NCI-H82 (cell line): ENCODE measurements at places on chromosomes 16 and 17.

GRCh38 chr17:60065136-60065535 lies 13.6 kb downstream of the HEATR6 start:
- no peak for DNase-seq

- no peak for DNase-seq
These were observed 3.9 kb upstream of the KCNJ18 start for GRCh38 chr17:21688293-21688949.

DNA sequence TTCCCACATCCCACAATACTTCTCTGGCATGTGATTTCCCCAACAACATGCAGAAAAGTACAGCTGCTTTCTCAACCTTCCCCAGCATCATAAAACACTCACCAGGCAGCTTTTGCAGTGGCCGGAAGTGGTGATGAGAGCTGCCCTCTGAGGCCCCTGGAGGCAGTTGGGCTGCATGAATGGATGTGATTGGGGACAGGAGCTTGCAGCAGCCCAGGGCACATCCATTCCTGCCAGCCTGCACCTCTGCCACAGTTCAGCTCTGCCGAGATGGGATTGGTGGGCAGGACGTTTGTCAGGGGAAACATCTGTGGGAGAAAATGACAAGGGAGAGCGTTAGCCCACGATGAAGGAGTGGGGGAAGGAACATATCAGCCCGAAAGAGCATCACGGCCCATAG lies 19.8 kb downstream of the NUBP1 start:
- DNase-seq = no peak

DNA sequence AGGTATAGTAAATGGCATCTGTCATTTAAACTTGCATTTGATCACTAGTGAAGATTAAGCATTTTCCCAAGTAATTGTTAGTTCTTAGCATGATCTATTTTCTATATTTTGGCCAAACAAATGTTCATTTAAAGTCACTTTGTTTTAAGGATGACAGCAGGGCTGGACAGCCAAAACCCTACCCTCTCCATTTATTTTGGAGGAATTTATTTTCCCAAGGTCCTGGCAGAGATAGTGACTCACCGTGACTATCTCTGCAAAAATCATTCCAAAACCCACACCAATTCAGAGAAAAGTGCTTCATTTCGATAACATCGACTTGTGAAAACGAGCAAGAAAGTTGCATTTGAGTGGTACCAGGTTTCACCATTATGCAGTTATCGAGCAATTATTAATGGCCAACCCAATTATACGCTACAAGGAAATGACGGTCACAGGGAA lies 665 bp upstream of the AKAP1 start:
- DNase-seq = no peak

- DNase-seq = no peak
These were observed 237.6 kb downstream of the SOX9 start for GRCh38 chr17:72358465-72358864.

DNA sequence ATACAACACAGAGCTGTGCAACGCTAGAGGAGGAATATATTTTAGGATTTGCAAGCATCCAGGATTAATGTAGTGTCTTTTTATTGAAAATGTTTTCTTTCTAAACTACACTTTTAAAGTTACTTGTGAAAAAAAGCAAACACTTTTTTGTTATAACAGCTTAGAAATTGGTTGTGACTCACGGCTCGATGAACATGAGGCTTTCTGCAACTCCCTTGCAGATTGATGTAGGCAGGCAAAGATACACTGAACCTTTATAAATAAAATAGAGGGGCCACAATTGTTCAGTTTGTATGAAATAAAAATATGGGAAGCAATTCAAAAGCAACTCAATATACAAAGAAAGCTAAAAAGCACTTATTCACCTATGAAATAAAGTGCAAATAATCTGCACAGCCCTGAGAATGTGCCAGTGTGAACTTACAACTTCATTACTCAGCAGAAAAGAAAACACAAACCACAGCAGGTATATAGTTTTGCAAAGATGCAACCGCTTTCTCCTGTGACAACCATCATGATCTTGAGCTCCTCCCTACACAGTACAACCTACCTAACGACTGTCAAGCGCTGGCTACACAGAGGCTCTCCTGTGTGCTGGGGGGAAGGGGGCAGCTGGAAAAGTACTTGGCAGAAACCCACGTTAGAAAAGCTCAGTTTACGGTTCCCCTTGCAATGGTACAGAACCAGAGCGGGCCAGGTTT lies 948 bp downstream of the LUC7L start:
- DNase-seq = peak; percentile 47

DNA sequence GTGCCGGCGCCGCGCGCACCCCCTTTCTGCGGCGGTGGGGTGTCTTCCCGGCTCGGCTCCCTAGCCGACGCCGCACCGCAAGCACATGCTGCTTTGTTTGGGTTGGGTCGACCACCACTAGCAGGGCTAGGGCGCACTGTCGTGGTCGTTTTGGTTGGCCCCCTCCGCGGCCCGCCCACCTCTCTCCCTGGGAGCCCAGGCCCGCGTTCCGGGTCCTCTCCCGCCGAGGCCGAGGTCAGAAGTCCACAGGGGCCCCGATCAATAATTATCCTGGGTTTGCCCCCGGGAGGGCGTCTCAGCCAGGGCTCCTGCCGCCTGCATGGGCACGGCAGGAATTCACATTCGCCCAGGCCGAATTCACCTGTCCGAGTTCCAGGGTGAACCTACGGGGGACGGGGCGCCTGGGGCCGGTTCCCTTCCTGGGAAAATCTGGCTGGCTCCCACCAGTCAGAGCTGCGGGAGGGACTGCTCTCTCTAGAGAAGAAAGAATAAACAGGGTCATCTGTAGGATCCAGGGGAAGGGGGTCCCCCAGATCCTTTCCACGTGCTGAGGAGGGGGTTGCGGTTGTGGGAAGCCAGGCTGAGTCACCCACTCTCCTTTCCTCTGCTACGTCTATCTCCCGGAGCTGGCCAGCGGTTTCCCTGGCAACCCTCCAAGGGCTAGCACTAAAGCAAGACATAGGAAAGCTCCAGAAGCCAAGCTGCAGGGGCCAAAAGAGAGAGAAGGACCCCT lies 584 bp upstream of the STAT5B start:
- DNase-seq = no peak

- DNase-seq = no peak
These were observed 557.4 kb upstream of the PSMD7 start for GRCh38 chr16:73739049-73739769.

- DNase-seq = no peak
These were observed 47.6 kb downstream of the ABCA9 start for GRCh38 chr17:69012895-69013805.

- DNase-seq = peak; percentile 15
These were observed 1.6 kb downstream of the BFAR start for GRCh38 chr16:14634389-14634725.

GRCh38 chr17:28518132-28518531 lies 12.0 kb downstream of the FOXN1 start:
- DNase-seq = no peak

DNA sequence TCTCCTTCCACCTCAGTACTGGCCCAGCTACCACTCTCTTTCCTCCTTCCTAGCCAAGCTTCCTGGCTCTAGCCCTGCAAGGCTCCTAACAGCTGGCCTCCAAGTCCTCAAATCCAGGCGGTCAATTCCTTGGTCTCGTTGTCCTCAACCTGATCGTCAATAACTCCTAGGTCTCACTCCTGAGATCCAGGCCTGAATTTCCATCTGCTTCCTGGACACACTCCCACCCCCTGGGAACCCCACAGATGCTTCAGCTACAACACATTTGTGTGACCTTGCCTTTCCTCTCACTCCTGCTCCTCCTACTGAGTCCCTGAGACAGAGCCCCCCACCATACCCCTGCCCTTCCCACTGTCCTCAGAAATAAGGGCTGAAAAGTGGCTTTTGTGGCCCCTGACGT lies 2.3 kb downstream of the ENKD1 start:
- DNase-seq = no peak

DNA sequence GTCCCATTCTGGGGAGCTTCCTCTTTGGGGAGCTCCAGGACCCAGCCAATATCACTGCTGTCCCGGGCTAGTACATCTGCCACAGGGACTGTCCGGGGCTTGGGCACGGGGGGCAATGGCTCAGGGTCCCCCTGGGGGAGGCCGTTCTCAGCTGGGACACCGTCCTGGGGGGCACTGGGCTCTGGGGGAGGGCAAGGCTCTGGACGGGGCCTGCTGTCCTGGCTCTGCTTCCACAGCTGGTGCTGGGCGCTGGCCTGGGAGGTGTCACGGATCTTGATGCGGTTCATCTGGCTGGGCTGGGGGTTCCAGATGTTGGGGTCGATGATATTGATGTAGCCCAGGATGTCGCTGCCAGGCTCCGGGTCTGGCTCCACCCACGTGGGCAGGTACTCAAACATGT lies 26.1 kb downstream of the SLC5A10 start:
- DNase-seq = no peak

- no peak for DNase-seq
These were observed 1091.0 kb downstream of the CDH8 start for GRCh38 chr16:60945225-60945624.
